ENCODE measurements at places on chromosomes 4 and X.

DNA sequence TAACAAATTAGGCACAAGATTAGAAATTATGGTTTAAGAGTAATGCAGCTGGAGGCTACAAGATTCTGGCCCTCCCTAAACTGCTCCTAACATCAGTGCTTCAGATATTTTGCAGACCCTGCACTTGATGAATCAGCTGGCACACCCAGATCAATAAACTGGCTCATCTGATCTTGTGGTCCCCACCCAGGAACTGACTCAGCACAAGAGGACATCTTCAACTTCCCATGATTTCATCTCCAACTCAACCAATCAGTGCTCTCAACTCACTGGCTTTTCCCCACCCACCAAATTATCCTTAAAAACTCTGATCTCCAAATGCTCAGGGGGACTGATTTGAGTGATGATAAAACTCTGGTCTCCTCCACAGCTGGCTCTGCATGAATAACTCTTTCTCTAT is 21.7 kb upstream of the TMEM33 start:
- DNase-seq: no peak

DNA sequence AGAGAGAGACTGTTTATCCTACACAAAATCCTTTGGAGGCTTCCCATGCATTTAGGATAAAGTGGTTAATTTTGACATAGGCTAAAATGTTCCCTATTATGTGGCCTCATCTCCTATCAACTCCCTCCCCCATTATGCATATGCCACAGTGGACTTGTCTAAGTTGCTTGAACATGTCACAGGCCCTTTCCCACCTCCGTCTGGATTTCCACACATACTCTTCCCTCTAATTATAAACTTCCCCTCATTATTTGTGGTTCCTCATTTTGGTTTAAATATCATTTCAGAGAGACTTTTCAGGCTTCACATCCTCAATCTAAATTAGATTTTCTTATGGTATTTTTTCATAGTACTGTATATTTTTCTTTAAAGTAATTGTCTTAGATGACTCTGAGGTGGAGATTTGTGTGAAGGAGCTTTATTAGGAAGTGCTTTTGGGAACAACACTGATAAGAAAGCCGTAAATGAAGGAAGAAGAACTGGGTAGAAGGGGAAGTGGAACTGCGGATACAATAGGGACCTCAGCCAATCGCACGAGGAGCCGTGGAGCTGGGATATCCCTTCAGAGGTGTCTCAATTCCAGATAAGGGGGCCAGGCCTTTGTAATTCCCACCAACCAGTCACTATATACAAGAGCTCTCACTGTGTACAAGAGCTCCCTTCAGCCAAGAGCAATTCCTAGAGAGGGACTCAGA is 7.9 kb downstream of the C4orf17 start:
- DNase-seq: no peak

DNA sequence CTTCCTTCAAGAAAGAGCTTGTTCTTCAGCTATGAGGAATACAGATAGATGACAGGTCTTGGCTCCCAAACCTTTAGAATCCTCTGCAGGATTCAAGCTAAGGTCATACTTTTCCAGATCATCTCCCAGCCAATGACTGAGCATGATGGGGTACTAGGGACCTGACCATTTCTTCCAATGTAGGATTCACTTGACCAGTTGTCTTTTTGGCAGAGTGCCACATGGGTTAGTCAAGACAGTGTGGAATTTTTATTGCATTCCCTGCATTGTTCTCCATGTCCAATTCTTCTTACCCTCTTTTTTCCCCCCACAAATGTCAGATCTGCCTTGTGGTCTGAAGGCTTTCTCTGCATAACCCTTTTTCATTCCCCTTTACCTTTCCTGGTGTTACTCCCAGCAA is 99.5 kb downstream of the CCSER1 start:
- no peak for DNase-seq

DNA sequence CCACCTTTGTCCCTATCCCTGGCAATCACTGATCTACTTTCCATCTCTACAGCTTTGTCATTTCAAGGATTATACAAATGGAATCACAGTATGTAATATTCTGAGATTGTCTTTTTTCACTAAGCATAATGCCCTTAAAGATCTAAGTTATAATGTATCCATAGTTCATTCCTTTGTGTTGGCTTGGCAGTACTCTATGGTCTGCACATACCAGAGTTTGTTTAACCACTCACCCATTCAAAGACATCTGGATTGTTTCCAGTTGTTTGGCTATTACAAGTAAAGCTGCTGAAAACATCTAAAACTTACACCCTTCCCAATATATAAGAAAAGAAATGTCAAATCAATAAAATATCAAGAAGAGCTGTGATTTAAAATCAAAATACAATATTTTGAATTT is 26.0 kb upstream of the AWAT1 start:
- DNase-seq: no peak

DNA sequence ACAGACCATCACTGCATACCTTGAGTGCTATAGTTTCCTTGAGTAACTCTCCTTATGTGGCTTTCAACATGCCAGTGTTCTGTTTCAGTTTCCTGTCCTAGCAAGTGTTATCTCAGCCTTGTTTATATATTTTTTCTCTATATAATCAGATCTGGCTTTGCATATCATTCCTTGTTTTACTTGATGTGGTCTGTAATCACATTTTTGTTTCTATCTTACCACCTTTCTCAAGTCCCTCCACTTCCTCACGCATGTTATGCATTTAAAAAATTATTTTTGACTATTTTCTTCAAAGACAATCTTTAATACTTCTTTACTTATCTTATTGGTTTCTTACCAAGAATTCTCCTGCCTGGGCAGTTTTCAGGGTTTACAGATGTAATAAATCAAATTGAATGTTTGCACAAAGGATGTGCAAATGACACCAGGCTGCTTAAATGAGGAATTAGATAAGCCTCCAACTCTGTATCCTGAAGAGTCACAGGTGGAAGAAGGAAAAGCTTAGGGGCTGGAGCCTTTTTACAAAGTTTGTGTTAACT is 351.2 kb downstream of the BMPR1B start:
- no peak for DNase-seq

DNA sequence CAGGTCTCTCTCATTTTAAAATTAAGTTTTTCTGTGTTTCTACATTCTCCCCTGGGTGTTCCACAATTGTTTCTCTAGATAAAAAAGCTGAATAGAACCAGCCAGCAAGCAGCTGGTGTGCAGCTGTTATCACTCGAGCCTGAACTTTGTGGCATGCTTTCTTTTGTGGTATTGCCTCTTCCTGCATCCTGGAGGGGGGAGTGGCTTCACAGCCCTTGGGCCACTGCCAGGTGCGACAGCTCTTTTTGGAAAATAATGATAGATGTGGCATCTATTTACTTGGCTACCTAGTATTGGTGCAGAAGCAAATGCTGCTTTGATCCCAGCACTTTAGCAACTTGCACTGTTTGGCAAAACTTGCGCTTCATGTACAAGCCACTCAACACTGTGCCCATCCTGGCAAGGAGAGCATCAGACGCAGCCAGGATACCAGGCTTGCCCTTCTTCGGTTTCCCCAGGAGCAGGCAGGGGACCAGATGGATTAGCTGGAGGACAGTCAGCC is 69.4 kb downstream of the HMGB2 start:
- no peak for DNase-seq

- DNase-seq: no peak
Observed at GRCh38 chr4:29867412-29867811, 852.8 kb upstream of the PCDH7 start.

DNA sequence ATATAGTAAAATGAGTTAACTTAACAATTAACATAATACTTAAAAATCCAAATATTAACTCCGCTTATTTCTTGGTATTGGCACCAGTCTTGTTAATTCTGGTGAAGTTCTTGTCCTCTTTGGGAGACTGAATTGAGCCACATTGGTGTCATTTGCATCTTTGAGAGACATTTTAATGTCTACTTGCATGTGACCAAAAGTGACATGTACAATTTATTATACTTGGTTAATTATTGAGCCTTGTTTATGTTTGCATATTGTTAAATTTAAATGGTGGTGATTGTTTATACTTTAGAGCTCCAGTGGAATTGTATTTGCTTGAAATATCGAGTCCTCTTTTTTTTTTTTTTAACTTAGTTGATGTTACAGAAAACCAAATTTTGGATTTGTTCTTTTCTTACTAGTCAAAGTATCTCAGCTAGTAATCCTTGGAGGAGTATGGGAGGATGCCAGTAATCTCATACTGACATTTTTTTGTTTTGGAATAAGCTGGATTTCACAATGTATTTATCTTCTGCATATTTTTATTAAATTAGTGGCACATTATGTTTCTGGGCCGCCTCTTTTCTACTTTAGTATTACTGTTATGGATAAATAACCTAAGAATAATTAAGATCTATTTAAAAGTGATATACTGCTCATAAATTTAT is 3.9 kb downstream of the SPCS3 start:
- DNase-seq: no peak

DNA sequence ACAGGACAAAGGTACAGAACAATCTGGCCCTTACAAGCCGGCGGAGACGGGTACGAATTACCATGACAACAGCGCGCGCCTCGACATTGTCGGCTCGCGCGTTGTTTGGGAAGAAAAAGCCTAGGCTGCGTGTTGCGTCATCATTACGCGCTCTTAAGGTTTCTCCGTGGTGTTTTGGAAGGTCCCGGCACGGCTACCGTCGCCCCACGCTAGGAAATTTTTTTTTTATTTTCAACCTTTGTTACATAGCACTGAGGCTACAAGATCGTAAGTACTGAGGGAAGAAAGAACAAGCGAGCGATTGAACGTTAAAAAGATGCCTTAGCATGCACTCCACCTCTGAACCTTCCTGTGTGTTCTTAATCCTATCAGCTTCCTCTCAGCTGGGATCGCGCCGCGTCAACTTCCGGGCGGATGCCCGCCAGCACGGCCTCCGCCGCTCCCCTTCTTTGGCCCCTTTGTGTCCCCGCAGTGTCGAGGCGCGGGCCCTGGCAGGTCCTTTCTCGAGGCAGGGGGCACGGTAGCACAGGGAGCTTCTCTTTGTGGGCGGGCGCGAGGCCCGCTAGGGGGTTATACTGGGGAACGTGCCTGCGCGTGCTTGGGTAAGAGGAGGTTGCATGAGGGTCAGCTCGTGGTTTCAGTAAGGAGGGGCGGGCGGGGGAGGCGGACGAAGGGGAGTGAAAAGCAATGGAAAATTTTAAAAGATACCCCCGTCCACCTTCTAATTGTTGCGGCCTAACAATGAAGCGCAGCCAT is at the start of gene SMARCAD1:
TSS of gene SMARCAD1 (plus strand) at position 397 of the 756 bp plus-strand sequence. CDS start 530 bp downstream, outside the sequence.
- DNase-seq: peak; percentile 93

DNA sequence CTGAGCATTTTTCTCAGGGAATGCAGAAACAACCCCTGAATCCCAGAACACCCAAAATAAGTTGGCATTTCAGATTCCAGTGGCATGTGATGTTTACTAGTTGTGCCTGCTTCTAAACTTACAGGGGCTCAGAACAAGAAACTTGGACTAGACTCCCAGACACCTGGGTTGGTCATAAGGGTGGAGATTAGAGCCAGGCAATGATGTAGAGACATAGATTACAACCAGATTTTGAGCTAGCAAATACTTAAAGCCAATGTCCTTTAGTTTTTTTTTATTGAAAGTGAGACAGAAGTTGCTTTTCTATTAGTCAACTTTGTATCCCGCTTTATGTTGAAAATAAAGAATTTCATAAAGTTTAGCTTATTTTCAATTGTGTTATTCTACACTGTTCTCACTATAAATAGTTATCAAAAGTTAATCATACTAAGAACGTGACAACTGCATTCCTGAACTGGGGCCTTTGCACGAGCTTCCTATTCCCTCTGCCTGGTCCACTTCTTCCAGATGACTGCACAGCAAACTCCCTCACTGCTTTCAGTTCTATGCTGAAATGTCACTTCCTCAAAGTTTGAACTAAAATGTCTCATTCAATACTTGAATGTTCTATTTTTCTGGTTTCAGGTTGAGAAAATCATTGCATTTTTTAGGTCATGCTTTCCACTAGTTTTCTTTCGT is 224.7 kb upstream of the PPP1R2C start:
- no peak for DNase-seq

- no peak for DNase-seq
Observed at GRCh38 chrX:8418301-8418700, 46.3 kb upstream of the VCX3B start.

- peak; percentile 61 for DNase-seq
Observed at GRCh38 chr4:5955201-5955821, 62.4 kb upstream of the CRMP1 start.

DNA sequence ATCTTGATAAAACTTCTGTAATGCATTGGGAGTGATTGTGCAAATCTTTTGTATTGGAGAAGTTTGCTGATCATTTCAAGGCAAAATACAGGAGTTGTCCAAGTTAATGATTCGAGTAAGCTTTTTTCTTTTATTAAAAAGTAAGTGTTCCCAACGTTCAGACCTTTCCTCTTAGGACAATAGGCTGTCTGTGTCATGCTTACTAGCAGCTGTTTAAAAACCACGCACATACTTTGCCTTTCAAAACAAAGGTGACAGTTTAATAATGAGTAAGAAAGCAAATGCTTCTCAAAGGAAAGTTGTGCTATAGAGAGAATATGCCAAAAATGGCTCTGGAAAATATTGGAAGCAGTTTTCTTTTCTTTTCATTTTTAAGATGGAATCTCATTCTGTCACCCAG is 11.2 kb downstream of the TRAPPC11 start:
- DNase-seq: no peak

DNA sequence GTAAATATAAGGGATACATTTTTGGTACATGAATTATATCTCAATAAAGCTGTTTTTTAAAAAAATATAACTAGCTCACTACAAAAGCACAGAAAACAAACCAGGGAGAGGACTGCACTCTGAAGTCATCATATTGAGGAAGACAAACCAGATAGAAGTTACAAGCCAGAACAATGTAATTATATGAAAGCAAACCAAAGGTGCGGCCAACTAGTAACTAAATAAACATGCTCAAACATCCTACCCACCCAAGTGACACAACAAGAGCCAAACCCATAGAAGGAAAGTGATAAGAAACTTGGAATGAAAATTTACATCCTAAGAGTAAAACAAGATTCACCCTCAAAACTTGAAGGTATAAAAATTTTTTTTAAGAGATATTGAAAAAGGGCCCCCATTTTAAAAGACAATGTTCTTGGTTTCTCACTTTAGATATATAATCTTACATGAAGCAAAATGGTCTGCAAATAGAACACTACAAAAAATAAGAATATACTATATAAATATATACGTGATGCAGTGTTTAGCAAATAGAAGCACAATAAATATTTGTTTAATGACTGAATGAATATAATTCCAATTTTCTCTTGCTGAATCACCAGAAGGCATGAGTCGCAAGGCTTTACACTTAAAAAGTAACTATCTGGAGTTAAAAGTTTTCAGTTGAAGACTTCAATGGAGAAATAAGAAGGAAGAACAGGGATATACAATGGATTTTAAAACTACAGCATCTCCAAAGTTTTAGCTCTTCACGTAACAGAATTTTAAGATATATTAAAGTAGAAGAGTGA is 4.0 kb upstream of the SH3D19 start:
- no peak for DNase-seq

- DNase-seq: no peak
Observed at GRCh38 chr4:113442826-113443225, 318.7 kb downstream of the CAMK2D start.

GRCh38 chr4:130395871-130396270 is 1299.9 kb downstream of the C4orf33 start:
- DNase-seq: no peak

DNA sequence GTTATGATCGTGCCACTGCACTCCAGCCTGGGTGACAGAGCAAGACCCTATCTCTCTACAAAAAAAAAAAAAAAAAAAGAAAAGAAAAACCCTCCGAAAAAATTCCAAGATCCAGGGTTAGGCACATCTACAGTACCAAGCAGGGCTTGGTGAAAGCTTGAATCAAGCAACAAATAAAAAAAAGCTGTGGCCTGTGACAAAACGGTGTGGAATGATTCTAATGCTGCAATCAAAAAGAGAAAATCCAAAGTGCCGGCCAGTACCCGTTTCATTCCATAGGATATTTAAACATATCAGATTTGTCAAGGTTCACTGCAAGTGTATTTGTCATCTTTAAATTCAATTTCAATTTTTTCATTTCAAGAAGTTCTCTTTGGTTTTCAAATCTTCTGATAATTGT is 20.5 kb downstream of the RWDD4 start:
- no peak for DNase-seq

Measured in H9 (cell line).